ENCODE measurements at places on chromosomes 5 and 9.

DNA sequence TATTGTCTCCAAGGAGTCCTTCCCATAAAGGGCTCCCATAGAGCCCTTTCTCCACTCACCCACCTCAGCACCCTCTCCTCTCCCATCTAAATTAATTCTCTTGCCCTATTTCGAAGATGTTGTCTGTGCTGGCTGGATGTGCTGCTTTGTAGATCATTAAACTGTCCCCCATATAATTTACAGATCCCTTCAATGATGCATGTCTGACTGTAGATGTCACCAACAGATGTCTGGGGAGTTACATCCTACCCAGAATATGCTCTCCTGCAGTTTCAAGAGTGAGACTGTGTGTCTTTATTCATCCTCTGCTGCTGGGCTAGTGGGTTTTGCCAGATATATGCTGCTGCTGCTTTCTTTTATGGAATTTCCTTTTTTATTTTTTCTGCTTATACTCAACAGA is 351.2 kb downstream of the MLLT3 start:
- DNase-seq, result no peak

DNA sequence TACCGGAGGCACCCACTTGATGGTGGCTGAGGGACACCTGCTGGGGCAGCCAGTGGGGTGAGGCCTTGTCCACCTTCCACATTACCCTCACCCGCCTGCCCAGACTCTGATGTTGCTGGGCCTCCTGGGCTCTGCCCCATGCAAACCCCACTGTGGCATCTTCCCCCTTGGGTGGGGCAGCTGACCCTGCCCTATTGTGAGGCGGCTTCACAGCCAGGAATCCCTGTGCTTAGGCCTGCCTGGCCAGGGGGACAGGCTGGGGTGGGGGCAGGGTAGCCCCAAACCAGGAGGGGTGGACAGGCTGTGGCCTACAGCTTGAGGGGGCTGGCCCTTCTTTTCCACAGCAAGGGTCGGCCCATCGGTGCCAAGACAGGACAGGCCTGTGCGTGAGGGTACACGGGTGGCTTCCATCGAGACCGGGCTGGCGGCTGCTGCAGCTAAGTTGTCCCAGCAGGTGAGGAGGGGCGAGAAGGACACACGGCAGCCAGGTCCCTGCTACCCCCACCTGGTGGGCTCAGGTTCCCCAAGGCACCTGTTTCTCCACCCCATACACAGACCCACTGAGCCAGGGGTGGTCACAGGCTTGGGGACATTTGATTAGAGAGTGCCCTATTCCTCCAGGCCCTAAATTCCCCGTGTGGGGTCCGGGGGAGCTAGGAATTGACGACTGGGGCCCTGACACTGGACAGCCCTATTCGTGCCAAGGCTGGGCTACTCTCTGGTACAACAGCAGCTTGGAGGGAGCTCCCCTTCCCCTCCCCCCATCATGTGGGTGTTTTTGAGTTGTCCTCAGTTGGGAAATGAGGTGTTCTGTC is 99.2 kb downstream of the PHF2 start:
- DNase-seq, result no peak

GRCh38 chr9:117101008-117101407 is 313.8 kb downstream of the ASTN2 start:
- no peak for DNase-seq

- no peak for DNase-seq
Observed at GRCh38 chr5:10733426-10733825, 27.6 kb downstream of the DAP start.

GRCh38 chr9:77673941-77674791 is 26.0 kb upstream of the GNA14 start:
- DNase-seq, result peak; percentile 25

GRCh38 chr5:127297348-127298035 is 6.9 kb downstream of the MEGF10 start:
- no peak for DNase-seq
